ENCODE measurements at places on chromosomes 2 and 18. TPM values are rescaled to one million over a fixed set of nuclear protein-coding genes. Genes with fewer than 3 reads are reported as not detected.

DNA sequence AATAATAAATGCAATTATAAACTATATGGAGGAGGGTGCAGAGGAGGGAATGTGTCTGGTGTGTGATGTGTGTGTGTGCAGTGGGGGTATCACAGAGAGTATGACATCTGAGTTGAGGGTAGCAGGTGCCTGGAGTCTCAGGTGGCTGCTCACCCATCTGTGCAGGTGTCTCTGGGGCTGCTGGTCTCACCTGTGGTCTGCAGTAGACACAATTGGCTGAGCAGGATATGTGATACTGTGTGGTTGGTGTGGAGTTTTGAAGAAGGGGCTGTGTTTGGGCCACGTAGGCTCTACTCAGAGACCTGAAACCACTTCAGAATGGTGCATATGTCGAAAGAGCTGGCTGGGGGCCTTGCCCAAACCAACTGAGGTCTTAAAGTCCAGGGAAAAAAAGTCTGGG is 17.0 kb downstream of the FABP1 start:
- H3K27ac ChIP-seq = no peak overlapping the region
- no peaks in the 10 kb centered on the region for H3K36me3 ChIP-seq
- no peak overlapping the region for H3K4me3 ChIP-seq
- peaks cover 10% of the 10 kb centered on the region for H3K27me3 ChIP-seq
- H3K4me1 ChIP-seq = peaks cover 4% of the 10 kb centered on the region

- H3K27me3 ChIP-seq = peaks cover 93% of the 10 kb centered on the region
- DNase-seq = no peak
- no peak within 1 kb of the TSS for H3K27ac ChIP-seq
- no peaks in the 10 kb centered on the region for H3K36me3 ChIP-seq
- peak within 1 kb of the TSS; percentile 68 for H3K4me3 ChIP-seq
These were observed at the start of gene ST8SIA5 for GRCh38 chr18:46756559-46757201. TSS of gene ST8SIA5 (minus strand) at chr18:46757053. CDS start at chr18:46756508, 545 bp downstream.

DNA sequence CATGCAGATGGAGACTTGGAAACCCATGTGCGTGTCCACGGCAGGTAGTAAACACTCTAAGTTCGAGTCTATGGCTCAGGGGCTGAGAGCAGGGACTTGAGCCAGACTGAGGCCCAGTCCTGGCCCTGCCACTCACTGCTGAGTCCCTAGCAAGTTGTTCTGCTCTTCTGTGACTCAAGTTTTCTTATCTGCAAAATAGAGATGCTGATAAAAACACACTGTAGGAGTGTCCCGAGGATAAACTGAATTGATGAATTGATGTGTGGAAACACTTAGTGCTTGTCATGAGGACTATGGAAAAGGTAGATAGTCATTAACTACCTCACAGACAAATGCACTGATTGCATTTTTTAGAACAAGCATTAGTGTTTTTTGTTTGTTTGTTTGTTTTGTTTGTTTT is 73.2 kb downstream of the BOLA3 start:
- peaks cover 22% of the 10 kb centered on the region for H3K36me3 ChIP-seq
- no peaks in the 10 kb centered on the region for H3K27me3 ChIP-seq
- peaks cover 28% of the 10 kb centered on the region for H3K4me1 ChIP-seq
- peak overlapping the region; percentile 50 for H3K27ac ChIP-seq
- DNase-seq = no peak

HEATR5B gene
- total RNA-seq = 22.7 TPM

DNA sequence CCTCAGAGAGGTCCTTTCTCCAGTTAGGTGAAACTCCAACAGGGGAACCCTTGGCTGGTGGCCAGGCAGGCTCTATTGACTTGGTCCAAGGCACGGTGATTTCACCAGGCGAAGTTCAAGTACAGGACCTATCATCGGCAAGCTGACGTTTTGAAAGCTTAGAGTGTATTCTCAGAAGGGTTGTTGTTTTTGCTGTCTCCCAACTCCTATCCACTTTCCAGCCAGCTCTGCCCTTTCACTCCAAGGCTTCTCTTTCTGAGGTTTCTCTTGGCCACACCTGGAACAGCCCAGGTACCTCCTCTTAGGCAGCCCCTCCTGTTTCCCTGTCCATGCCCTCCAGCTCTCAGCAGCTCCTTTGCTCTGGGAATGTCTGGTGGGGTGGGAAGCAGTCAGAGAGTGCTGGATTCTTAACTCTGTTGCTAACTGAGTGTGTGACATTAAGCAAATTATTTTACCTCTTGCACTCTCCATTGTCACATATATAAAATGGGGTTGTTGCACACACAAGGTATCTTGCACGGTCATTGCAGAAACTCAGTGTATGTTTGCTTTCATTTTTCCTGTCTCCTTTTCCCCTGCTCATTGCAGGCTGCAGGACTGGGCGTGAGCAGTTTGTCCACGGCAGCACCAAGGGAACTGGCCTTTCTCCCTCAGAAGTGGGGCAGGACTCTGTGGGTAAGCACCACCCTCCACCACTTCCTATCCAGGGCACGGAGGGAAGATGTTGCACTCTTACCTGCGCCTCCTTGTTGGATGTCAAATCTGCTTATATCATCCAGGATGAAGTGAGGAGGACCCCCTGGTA is 30.2 kb downstream of the CAPN13 start:
- no peak overlapping the region for H3K27ac ChIP-seq
- peaks cover 1% of the 10 kb centered on the region for H3K27me3 ChIP-seq
- peaks cover 1% of the 10 kb centered on the region for H3K4me1 ChIP-seq

DNA sequence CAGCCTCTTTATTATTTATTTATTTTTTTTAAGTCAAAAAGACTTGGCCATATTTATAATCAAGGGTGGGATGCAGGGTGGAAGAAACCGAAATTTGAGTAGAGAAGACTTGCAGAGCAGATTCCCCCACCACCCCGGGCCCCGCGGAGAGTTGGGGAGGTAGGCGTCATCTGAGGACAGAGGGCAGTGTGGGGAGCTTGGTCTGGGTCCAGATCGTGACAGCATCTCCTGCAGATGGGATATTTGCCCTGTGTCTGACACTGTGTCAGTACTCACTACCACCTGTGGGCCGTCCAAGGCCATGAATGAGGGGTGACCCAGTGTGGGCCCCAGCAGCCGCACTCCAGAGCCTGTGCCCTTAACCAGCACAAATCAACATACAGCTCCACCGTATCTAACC is 10.5 kb upstream of the PRELID3A start:
- no peak overlapping the region for H3K27ac ChIP-seq
- H3K4me3 ChIP-seq = no peak overlapping the region
- no peak for DNase-seq
- H3K27me3 ChIP-seq = peaks cover 15% of the 10 kb centered on the region
- no peaks in the 10 kb centered on the region for H3K36me3 ChIP-seq
- H3K4me1 ChIP-seq = no peaks in the 10 kb centered on the region

DNA sequence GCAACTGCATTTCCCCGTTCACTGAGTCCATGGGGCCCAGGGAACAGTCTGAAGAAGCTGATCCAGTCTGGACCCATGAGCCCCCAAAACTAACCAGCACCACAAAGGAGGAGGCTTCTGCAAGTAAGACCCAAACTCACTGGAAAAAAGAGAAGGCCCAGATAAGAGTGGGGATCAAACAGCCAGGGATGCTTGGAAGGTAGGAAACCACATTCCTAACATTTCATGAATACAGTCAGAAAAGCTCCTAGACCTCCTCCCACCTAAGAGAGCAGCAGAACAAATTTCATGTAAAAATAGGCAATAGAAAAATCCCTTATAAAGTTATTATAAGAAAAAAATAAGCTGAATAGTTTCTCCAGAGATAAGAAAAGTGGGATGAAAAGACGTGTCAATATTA is 30.3 kb downstream of the TUBB6 start:
- peaks cover 25% of the 10 kb centered on the region for H3K4me1 ChIP-seq
- H3K36me3 ChIP-seq = peaks cover 53% of the 10 kb centered on the region
- peak overlapping the region; percentile 79 for H3K27ac ChIP-seq
- no peak overlapping the region for H3K4me3 ChIP-seq
- no peaks in the 10 kb centered on the region for H3K27me3 ChIP-seq
- DNase-seq = no peak

DNA sequence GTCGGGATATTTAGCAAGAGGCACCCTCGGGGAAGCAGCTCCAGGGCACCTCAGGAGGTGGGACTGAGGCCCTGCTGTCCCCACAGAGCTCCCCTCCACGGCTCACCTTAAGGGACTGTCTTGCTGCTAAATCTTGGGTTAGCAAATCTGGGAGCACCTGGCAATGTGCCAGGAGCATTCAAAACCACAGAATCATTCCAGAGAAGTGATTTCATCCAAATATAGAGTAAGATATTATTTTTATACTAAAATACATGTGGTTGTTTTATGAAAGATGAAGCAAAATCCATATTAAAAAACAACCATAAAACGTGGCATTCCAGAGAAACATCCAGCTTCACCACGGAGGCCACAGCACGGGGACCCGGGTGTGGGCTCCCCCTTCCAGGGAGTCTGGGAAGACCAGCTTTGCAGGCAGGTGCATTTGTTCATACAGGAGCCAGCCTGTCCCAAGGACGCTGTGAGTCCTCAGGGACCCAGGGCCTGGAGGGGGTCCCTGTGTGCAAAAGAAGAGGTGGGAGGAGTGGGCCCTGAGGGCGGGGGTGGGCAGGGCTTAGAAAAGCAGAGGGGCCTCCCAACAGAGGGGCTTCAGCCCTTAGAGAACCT is 16.3 kb downstream of the HS1BP3 start:
- no peak overlapping the region for H3K4me3 ChIP-seq
- peaks cover 23% of the 10 kb centered on the region for H3K4me1 ChIP-seq

VIL1 gene
- total RNA-seq = 0.54 TPM

GRCh38 chr18:4093676-4094075 is 361.4 kb downstream of the DLGAP1 start:
- H3K4me1 ChIP-seq = peaks cover 5% of the 10 kb centered on the region
- no peaks in the 10 kb centered on the region for H3K36me3 ChIP-seq
- peak overlapping the region; percentile 19 for H3K27ac ChIP-seq
- H3K4me3 ChIP-seq = no peak overlapping the region
- peaks cover 2% of the 10 kb centered on the region for H3K27me3 ChIP-seq

MC4R gene
- not detected for total RNA-seq

DNA sequence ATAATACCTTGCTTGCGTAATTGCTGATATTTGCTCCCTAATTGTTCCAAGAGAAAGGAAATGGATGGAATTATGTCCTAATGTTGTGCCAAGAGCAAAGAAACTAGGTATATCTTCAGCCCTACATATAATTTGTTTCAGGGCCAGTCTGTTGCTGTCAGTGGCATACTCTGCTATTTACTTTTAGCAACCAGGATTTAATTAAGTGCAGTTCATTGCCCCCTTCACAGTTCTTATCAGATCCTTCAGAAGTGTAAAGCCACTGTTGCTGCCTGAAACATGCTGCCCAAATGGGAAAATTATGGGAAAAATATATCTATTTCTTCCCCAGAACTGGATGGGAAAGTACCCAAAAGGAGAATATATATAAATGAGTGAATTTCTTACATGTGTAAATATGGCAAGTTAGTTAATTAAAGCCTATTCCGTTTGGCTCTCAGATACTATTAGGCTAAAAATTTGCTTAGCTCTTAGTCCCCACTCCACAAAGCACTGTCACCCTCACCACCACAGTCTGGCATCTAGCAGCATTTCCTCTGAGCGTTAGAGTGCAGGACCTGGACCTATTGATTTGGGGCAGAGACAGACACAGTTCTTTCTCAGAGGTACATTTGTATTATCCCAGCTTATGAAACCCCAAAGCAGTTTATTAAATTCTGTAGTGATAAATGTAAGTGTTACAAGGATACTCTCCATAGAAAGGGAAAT is 72.8 kb upstream of the DTNA start:
- H3K4me1 ChIP-seq = no peaks in the 10 kb centered on the region
- no peak overlapping the region for H3K4me3 ChIP-seq
- H3K36me3 ChIP-seq = no peaks in the 10 kb centered on the region
- no peaks in the 10 kb centered on the region for H3K27me3 ChIP-seq

DPP10 gene
- 73.0 TPM for total RNA-seq

GRCh38 chr18:78425019-78425412 is 554.6 kb upstream of the SALL3 start:
- DNase-seq = no peak
- H3K4me1 ChIP-seq = peaks cover 2% of the 10 kb centered on the region
- peaks cover 24% of the 10 kb centered on the region for H3K27me3 ChIP-seq
- H3K36me3 ChIP-seq = no peaks in the 10 kb centered on the region
- no peak overlapping the region for H3K4me3 ChIP-seq

GRCh38 chr2:156333951-156334495 is 1.5 kb upstream of the NR4A2 start:
- H3K36me3 ChIP-seq = no peaks in the 10 kb centered on the region
- H3K4me1 ChIP-seq = peaks cover 27% of the 10 kb centered on the region
- DNase-seq = peak; percentile 49
- peak overlapping the region; percentile 91 for H3K27ac ChIP-seq
- peaks cover 43% of the 10 kb centered on the region for H3K27me3 ChIP-seq

DNA sequence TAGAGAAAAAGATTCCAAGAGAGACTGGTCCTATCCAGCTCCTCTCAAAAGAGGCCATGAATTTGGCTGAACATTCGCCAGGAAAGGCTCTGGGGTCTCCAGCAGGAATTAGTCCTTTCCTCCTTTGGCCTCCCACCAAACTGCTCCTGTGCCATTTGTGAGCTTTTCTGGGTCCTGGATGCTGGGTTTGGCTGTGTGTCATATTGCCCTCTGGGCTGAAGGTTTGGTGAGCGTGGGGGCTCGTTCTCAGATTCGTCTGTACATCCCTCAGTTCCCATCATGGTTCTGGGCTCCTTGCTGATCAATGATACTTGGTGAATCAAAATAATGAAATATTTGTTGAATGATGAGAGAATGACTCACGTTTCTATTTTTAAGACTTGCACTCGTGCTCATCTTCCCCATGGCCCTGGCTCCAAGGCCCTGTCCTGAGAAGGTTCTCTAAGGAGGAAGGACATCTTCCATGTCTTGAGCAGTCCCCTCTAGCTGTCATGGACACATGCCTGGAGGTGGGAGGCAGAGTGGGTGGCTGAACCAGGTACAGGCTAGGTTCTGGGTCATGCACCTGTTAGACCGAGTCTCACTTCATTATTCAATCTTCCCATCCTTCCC is 47.8 kb upstream of the RHOB start:
- H3K4me1 ChIP-seq = peaks cover 3% of the 10 kb centered on the region
- H3K27ac ChIP-seq = no peak overlapping the region
- peaks cover 2% of the 10 kb centered on the region for H3K27me3 ChIP-seq
- DNase-seq = no peak

DNA sequence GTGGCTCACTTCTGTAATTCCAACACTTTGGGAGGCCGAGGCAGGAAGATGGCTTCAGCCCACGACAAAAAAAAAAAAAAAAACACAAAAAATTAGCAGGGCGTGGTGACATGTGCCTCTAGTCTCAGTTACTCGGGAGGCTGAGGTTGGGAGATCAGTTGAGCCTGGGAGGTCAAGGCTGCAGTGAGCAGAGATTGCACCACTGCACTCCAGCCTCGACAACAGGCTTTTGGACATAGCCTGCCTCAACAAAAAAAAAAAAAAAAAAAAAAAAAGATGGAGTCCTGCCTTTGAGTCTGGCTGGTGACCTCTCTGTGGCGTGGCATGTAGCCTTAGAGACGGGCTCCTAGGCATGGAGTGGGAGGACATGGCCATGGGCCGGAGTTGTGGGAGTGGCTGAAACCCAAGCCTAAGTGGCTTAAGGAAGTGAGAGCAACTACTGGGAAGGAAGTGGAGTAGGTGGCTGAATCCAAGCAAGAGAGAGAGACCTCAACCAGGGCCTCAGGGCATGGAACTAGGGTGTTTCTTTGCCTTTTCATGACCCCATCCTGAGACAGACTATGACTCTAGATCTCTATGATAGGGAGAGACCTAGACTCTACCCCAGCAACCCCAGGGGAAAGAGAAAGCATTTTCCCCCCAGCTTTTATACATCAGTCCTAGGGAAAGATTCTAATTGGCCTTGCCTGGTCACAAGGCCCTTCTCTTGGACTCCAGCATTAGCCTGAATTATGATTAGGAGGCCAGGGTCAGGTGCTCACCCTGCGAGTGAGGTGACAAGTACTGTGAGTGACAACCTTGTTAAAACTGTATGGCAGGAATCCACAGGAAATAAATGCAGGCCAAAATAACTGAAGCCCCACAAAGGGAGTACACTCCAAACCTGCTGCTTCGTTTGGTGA is 34.2 kb downstream of the NPAS2 start:
- peaks cover 7% of the 10 kb centered on the region for H3K27me3 ChIP-seq
- H3K36me3 ChIP-seq = no peaks in the 10 kb centered on the region
- no peaks in the 10 kb centered on the region for H3K4me1 ChIP-seq
- H3K27ac ChIP-seq = no peak overlapping the region
- no peak overlapping the region for H3K4me3 ChIP-seq
- no peak for DNase-seq
